ENCODE measurements at places on chromosomes 5 and 9. TPM values are rescaled to one million over a fixed set of nuclear protein-coding genes. Genes with fewer than 3 reads are reported as not detected.

EGFLAM gene
- total RNA-seq, result not detected

DNA sequence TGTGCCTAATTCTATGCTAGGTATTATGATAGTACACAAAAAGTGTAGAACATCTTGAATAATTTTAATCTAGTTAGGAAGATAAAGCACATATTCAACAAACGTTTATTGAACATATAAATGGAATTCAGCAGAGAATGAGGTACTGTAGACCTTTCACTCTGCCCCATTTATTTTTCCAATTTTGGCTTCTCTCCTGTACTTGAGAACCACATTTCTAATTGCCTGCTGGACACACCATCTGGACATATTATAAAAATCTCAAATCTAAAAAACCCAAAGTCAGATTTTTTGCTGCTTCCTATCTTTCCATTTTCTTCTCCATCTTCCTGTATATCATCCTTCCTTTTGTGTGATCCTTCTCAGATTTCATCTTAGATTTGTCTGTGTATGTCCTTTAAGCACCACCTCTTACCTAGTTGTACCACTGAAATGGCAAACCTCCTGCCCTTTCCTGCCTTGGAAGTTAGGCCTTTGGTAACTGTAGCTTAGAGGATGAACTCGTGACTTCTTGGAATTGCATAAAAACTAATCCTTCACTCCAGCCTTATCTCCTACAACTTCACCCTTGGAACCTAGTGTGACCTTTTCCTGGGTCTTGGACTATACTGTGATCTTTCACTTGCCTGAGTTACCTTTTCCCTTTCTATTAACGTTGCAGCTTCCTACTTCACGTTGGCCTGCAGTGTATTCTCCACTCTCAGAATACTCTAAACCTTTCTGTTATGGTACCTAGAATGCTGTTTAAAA lies 8.8 kb downstream of the SLC26A2 start:
- no peak for DNase-seq

DNA sequence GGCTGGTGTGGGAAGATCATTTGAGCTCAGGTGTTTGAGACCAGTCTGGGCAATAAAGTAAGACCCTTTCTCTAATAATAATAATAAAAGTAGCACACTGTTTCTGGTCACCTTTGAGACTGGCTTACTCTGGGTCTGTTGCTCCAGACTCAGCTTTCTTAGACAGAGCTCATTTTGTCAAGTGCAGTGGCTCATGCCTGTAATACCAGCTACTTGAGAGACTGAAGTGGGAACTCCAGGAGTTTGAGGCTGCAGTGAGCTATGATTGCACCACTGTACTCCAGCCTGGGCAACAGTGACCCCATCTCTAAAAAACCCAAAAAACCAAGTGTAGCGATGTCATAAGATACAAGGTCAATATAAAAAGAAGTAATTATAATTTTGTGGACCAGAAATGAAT lies 36.4 kb upstream of the RNU6ATAC start:
- DNase-seq, result no peak

- no peak for DNase-seq
These were observed 2187.0 kb upstream of the ACO1 start for GRCh38 chr9:30197453-30197852.

DNA sequence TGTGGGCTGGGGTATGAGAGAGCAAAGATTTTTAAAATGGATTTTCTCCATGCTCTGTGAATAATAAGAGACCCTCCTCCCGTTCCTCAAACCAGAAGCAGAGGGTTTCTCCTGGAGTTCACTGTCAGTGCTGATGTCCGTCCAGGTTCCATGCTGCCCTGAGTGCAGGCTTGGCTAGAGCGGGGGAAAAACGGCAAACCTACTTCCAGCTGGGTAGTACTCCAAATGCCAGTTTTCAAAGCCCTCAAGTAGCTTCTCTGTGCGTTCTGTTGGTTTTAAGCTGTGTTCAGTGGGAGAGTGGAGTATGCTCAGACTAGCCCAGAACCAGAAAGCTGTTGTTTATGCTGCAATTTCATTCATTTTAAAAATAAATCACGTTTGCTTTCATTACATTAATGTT lies 40.3 kb downstream of the RASGEF1C start:
- no peak for DNase-seq

DNA sequence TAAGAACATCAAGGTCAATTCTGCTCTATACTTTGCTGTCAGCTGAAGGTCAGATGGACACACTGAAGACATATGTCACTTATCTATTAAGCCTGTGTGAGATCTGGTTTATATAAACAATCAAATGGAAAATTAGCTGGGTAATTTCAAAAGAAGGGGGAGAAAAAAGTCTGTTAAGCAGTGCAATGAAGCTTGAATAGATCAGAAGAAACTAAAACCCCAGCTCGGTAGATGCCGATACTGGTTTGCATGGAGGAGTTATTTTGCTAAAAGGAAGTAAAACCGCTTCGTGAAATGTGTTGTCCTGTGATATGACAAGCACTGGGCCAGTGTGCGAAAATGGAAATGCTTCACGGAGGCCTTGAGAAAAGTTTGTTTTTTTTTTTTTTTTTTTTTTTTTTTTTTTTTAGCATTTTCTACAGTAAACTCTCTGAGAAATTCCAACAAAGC lies 148.8 kb downstream of the MEF2C start:
- no peak for DNase-seq

- DNase-seq, result no peak
These were observed 104.1 kb downstream of the GAS1 start for GRCh38 chr9:86843206-86843605.

DNA sequence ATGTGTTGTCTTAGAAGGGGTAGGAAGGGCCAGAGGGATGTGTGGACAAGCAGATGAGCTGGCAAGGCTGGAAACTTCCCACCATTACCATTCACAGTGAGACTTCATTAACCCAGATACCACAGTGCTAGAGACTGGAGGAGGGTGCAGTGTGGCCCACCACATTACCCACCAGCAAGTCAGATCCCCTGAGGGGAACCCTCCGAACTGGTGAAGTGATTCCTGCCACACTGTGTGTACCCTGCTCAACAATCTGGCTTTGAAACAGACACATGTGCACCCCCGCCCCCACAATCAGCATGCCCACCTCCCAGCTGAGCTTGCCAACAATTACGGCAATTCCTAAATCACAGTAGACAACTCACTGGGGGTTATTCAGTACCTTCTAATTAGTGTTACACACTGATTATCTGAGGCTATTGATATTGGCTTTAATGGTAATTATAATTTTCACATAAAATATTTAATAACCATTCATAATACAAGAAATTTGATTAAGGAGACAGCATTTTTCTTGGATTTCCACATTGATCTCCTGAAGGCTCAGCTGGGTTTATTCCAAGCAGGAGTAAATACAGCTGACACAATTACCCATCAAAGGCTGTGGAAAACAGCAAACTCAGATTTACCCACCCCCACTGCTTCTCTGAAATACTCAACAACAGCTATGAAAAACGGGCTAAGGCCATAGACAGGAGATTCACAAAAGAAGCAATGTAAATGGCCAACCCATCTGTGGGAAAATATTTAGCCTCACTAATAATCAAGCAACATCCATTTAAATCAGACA lies 169.3 kb upstream of the FSTL4 start:
- DNase-seq, result no peak

All from Caki2 (cell line).